ENCODE measurements at places on chromosomes 7 and 10.
A peak's percentile ranks its signal among the peaks of the same experiment; 100 is the strongest.

GRCh38 chr7:73894733-73895551, 34.0 kb downstream of the TMEM270 start:
- DNase-seq: peak; percentile 79

DNA sequence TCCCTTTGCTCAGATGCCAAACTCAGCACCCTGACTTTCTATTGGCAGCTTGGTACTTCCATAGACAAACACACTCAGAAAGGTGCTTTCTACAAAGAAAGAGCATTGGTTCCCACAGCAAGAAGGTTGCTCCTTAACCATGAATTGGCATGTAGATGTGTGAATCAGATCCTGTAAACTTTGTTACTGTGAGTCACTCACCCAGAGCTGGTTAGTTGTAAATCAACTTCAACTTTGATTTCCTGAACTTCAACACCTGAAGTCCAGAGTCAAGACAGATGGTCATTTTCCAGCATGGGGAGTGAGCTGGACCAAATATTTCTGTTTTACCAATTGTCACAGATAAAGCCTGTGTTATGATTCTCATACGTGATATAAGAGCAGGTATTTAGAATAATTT, 797.2 kb downstream of the TNS3 start:
- peak; percentile 18 for DNase-seq

- no peak for DNase-seq
Observed at GRCh38 chr7:23136216-23136615, 30.6 kb downstream of the KLHL7 start.

DNA sequence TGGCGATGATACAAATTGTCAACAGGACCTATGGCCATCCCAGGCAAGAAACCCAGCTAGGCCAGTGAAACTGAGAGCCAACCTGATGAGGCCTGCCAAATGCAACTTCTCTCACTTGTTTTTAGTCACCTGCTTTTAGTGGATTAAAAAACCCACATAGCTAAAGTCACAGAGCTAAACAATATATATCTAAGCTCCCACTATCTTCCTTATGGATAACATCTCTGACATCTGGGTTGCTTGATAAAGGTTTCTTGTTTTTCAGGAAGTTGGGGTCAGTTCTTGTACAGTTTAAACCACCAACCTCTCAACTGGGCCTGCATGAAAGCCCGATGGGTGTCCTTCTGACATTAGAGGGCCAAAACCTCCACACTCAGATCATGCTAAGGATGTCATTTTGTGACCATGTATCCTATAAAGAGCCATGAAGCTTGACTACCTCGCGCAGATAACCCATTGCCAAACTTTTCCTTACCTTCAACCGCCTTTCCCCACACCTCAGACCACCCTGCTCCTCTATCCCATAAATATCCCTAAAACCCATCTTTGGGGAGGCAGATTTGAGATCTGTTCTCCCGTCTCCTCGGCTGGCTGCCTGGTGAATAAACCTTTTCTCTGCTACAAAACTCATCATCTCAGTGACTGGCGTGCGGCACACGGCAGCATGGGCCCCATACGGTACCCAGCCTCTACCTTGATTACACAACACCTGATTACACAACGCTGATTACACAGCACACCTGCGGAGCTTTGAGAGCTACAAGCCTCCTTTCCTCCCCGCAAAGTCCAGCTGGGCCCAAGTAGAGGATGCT, 797 bp upstream of the STMP1 start:
- DNase-seq: no peak

DNA sequence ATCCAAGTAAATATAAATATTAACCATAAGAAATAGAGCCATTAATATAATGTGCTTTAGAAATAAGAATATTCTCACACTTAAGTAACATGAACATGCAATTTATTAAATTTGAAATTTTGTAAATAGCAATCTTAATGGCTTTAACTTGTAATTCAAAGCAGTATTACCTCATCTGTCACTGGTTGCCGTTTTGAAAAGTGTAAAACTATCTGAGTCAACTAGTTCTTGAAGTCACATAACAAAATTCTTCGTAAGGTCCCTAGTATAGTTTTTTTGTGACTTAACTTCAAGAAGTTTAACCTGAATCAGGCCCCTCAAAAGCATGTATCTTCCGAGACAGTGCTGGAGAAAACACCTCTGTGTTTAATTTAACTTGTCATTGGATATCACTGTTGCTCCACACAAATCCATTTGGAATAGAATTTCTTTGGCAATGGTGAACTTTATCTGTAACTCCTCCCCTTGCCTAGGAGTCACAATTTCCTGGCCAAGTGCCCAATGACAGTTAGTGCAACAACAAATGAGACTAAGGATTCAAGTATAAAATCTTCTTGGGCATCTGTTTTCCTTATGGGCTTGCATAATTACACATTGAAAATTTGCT, 47.1 kb downstream of the NT5C2 start:
- no peak for DNase-seq

DNA sequence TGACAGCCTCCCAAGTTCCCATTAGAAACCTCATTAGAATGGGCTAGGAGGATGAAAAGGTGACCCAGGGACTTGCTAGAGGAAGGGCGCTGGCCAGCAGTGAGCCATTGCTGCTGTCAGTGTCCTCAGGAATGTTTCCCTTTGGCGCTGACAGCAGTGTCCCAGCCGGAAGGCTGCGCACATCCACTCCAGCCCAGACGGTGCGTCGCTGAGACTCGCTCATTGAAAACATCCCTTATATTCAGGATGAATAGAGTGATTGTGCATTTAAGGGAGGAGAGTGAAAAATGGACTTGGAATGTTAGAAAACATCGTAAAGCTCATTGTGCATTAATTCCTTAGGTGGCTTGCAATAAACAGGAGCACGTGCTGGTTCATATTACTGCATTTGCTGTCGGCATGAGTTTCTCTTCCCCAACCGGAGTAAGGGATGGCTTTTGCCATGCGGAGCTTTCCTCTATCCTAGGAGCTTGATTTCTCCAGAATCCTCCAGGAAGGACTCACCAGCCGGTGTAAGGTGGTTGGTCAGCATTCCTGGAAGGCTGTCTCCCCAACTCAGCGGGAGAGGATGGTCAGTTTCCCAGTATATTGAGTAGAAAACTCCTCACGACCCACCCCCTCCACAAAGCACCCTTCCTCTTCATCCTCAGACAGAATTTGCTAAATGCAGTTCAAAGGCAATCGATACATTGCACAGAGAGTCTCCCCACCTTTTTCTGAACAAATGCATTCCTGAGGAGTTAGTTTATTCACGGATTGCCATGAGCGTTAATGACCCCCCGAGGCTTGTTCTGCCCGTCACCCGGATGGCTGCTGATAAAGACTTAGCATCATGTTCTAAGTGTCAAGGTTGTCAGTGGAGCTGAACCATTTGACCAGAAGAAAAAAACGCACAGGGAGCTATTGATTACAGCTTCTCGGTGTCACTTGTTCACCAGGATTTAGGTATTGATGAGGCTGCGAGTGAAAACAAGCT, 201.8 kb downstream of the EBF3 start:
- no peak for DNase-seq

- DNase-seq: no peak
Observed at GRCh38 chr7:64626083-64626469, 39.9 kb upstream of the ZNF107 start.

DNA sequence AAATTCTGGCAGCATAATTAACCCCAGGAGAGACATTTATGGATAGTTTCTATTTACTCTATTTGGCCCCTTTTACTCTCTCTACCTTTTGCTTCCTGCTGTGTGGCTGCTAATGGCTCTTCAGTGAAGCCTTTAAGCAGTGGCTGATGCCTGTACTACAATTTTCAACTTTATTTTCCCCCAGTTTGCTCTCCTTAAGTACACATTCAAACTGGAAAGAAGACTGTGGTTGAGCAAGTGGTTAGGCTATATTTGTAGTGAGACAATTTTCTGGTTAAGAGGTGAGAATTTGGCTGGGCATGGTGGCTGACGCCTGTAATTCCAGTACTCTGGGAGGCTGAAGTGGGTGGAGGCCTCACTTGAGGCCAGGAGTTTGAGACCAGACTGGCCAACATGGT, 8.5 kb upstream of the RSBN1L start:
- no peak for DNase-seq

- DNase-seq: peak; percentile 4
Observed at GRCh38 chr10:99711129-99711719, 20.7 kb downstream of the COX15 start.

- no peak for DNase-seq
Observed at GRCh38 chr10:99791831-99792230, 9.4 kb downstream of the ABCC2 start.

- DNase-seq: no peak
Observed at GRCh38 chr7:80839855-80840254, 79.0 kb downstream of the SEMA3C start.

- DNase-seq: no peak
Observed at GRCh38 chr7:133977409-133978274, 149.5 kb upstream of the LRGUK start.

DNA sequence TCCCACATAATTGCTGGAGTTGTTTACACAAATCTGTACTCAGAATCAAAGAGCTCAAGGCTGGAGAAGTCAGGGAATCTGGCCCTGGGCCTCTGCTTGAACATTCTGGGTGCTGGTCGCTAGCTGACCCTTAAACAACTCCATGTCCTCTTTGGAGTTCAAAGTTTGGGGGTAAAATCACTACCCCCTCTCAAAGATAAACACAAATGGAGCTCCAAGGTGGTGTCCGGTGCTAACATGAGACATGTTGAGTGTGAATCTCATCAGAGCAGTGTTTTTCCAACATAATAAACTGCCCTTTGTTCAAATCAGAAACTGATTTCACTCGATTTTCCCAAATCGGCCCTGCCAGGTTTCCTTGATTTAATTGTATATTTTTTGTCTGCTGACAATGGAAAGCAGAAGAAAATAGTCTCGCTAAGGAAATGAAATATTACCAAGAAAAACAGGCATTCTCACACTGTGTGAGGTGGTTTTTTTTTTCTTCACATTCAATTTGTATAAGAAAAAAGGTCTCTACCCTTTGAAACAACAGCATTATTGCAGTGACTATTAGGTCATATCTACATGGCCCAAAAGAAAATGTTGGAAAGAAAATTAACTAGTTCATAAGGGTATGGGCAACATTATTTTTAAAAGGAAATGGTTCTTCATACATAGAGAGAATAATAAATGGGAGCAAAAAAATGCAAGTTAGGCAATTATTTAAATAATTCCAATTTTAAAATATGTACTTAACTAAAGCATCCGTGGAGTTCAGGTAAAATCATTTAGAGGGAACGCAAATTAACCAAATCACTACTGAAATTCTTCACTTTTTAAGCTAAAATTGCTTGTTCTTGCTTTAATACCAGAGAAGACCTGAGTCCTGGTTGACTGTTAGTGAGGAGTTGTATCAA, 56.1 kb upstream of the CAPZA2 start:
- no peak for DNase-seq

GRCh38 chr10:3948843-3949242, 163.8 kb upstream of the KLF6 start:
- DNase-seq: no peak

GRCh38 chr10:16297642-16298041, 139.2 kb upstream of the PTER start:
- no peak for DNase-seq

DNA sequence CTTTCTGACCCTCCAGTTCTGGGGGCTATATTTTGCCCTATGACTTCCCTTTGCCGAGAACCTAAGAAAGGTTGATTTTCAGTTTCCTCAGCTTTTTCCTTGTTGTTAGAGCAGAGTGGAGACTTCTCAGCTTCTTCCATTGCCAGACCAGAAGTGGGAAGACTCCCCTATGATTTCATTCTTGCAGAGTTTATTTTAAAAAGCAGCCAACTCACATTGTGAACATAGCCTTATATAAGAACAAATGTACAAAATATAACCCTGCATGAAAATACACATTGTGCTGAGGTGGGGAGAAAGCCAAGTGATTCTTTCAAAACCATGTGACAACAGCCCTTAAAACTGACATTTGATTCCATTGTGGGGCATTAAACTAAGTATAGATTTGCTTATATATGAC, 33.8 kb upstream of the FZD8 start:
- no peak for DNase-seq

DNA sequence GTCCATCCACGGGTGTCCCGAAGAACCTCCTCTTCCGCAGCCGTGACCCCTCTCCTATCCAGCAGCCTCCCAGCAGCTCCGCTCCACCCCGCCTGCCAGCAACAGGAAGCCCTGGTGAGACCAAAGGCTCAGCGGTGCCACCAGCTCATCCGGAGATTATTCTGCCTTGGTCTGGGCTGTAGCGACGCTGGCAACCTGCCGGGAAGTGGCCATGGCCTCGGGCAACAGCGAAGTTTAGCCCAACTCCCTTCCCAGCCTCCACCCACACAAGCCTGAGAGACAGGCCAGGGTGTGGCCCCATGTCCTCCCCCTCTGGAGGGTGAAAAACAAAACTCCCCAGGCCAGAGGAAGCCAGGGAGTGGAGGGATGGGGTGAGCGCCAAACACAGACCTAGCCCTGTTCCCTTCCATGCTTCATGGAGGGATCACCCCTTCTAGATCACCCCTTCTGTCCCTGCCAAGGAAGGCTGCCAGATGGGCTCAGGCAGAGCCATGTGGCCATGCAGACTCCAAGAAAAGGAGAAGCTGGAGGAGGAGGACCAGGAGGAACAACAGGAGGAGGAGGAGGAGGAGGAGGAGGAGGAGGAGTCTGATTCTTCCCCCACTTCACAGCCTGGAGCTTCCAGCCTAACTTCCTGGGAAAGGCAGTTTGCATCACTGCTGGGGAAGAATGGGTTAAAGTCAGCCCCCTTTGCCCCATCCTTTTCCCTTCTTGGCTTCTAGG, 918 bp downstream of the CALHM2 start:
- no peak for DNase-seq
